Myocyte (in vitro differentiated cells): ENCODE measurements at places on chromosomes 2 and 18. TPM values are rescaled to one million over a fixed set of nuclear protein-coding genes. Genes with fewer than 3 reads are reported as not detected.

GRCh38 chr18:60247103-60247502 is 125.5 kb downstream of the MC4R start:
- DNase-seq = no peak

DNA sequence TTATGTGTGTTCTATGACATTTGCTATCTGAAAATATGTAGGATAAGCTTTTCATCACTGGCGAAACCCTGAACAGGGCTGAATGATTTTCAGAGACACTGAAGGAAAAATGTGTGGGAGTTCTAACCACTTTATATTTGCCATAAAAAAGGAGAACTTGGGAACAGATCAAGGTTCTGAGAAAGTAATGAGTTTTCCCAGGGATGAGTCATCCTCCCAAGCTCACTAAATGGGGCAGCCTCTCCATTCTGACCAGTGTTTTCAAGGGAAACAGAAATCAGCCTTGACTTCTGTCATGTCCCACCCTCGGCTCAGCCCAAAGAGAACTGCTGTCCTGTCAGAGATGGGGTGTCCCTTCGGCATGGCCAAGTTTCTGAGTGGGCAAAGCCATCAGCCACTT is 2109.8 kb upstream of the CELF4 start:
- peak; percentile 32 for DNase-seq

DNA sequence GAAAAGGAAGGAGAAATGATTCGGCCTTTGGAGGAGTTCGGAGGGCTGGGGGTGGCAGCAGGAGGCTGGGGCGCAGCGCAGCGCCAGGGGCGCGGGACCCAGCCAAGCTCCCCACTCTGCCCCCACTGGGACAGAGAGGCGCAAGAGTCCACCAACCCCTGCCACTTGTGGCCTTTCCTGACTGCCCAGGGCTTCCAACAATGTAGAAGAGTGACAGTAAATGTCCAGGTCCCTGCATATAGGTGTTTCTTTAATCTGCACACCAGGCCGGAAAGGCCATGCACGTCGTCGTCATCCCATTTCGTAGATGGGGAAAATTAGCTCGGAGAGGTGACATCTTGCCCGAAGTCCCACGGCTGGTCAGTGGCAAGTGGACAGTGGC is 96.6 kb downstream of the INHBB start:
- no peak for DNase-seq

- DNase-seq = no peak
Measured at GRCh38 chr2:204004912-204005311, 68.3 kb downstream of the ICOS start.

DNA sequence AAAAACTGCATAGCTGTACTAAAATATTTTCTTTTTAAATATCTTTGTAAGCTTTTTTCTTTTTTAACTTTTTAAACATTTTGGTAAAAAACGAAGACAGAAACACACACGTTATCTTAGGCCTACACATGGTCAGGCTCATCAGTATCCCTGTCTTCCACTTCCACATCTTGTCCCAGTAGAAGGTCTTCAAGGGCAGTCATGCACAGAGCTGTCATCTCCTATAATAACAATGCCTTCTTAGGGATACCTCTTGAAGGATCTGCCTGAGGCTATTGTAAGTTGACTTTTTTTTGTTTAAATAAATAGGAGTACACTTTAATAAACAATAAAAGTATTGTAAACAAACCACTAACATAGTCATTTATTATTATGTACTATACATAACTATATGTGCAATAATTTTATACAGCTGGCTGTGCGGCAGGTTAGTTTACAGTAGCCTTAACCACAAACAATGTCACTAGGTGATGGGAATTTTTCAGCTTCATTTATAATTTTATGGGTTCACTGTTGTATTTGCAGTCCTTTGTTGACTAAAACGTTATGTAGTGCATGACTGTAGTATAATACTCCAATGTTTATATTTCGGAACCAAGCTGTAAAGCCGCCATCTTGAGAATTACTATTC is 124.4 kb downstream of the MAP4K4 start:
- no peak for DNase-seq

Gene G6PC2
- not detected in 2 replicates for total RNA-seq

Gene REG1B
- total RNA-seq = not detected in 2 replicates
